ENCODE measurements at places on chromosomes 16 and 17.

- DNase-seq = no peak
These were observed 57.1 kb downstream of the SPECC1 start for GRCh38 chr17:20066253-20066652.

- DNase-seq = no peak
These were observed 544.6 kb downstream of the CDH13 start for GRCh38 chr16:83171396-83171795.

GRCh38 chr17:17179371-17179827, 26.7 kb downstream of the PLD6 start:
- DNase-seq = no peak

GRCh38 chr17:17109907-17110306, 67.7 kb downstream of the MPRIP start:
- no peak for DNase-seq

DNA sequence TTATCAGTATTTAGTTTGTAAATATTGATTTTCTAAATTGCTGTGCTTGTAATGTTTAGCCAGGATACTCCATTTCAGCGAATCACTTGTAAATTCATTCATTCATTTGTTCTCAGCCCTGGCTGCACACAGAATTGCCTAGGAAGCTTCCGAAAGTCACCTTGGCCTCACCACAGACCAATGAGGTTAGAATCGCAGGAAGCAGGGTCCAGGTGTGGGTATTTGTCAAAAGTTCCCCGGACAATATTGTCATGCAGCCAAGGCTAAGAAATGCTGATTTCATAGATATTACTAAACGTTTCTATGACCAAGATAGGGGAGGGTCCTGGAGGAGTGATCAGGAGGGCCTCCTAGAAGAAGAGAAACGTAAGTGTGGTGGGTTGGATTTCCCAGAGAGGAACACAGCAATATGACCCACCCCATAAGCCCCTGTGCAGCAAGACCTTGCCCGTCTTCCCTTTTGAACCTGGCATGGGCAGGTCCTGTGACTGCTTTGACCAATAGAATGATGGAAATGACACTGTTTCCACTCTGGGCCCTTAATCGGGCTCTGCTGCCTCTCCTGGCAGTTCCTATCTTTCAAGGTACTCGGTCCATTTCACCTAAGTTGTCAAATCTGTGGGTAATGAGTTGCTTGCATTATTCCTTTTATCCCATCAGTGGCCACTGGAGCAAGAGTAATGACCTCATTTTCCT, 238.7 kb downstream of the FOXL1 start:
- no peak for DNase-seq

GRCh38 chr17:77556383-77557061, 402.0 kb upstream of the TNRC6C start:
- no peak for DNase-seq

GRCh38 chr17:64133546-64134215, 3.7 kb upstream of the ERN1 start:
- peak; percentile 91 for DNase-seq

- no peak for DNase-seq
These were observed 23.2 kb upstream of the CACNG1 start for GRCh38 chr17:67021196-67021595.

All from AML-193 (cell line).